ENCODE measurements at places on chromosomes 5 and 9.

DNA sequence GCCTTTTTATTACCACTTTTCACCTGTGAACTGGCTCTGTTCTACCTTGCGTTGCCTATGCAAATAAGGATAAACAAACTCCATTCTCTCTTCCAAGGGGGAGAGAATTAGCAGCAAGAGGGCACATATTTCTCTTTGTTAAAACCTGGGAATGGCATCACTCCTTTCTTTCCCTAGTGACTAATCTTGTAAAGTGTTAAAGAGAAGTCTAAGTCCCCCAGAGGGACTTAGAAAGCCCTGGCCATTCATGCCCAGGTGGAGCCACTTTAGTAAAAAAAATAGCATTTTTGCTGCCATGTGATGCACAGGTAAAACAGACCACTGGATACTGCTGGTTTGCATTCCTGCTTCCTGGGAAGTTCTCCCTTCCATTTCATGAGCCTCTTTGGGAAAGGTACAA is 148.4 kb downstream of the MAN2A1 start:
- DNase-seq, result no peak

DNA sequence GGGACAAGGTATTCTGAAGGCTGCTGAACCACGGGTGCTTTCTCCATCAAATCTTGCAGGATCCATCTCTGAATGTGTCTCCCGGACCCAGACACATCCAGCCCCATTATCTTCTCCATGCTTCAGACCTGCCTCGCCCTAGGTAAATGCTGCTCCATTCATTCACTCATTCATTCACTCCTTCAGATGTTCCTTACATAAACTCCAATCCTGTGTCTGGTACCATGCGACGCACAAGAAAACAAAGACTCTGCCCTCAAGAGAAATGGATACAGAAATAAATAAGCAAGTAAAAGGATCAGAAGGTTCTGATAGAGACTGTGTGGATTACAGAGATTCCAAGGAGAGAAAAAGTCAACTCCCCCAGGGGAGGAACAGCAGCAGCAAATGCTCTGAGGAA is 7.9 kb upstream of the PSMB7 start:
- no peak for DNase-seq

DNA sequence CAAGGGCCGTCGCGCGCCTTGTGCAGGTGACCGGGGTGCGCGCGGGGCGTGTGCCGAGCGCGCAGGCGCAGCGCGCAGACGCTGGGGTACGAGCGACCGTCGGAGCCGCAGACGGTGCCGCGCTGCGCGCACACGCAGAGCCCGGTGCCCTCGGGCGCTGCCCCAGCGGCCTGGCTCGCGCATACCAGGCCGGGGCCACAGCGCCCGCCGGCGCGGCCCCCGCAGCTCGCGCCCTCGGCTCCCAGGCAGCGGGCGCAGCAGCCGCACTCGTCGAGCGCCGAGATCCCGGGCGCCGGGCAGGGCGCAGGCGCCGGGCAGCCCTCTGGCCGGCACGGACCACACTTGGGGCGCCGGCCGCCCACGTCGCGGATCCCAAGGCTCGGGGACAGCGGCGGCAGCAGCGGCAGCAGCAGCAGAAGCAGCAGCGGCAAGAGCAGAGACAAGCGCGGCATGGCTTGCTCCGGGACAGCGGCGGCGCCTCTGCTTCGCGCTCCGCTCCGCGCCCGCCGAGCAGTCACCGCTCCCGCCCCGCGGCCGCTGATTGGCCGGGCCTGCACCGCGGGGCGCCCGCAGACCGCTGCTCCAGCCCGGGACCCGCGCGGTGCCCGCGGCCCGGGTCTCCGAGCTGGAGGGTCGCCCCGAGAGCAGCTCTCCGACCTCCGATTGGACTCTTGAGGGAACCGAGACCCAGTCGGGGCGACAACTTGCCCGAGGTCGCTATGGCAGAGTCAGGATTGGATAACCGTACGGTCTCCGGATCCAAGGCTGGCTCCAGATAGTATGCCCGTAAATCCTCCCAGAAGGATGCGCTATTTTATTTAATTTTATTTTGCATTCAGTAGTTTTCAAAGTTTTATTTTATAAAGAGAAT is at the start of gene IGFBPL1:
Gene IGFBPL1 (minus strand): TSS at position 482 of the 871 bp plus-strand sequence. CDS start 30 bp downstream, at position 452.
- peak; percentile 62 for DNase-seq

DNA sequence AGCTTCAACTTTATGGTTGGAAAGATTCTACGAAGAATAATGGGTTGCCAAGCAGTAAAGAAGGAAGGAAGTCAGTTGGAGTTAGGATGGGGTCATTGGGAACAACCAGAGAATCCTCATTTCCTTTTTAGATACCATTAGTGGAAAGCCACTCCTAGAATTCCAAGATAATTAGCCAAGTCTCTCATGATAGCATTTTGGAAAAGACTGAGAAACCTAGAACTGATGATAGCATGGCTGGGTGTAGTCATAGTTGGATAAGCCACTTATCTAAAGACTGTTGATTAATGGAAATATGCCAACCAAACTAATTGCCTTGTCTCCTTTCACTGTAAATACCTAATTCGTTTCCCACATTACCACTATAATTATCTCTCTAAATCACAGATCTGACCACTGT is 377.0 kb downstream of the GLIS3 start:
- DNase-seq, result no peak

GRCh38 chr5:179840321-179840720 is 18.3 kb downstream of the MRNIP start:
- DNase-seq, result no peak

DNA sequence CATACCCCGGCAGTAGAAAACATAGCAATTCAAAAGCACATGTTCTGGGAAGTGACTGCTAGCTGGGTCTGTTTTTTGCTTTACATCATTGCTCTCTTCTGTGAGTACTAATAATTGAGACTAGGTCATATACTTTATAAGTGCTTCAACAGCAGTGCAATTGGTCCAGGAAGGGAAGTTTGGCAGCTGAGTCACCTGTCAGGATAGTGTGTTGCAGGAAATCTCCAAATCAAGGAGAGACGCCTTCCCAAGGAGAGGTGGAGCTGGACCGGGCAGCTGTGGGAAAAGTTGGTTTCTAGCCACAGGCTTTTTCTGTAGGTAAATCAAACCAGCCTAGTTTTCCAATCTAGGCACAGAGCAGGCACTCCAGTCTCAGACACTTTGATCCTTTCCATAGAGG is 330.1 kb downstream of the ENC1 start:
- no peak for DNase-seq

GRCh38 chr5:150058480-150059126 is 27.8 kb downstream of the CSF1R start:
- no peak for DNase-seq

GRCh38 chr5:157113002-157113401 is 4.2 kb upstream of the HAVCR2 start:
- DNase-seq, result no peak

- DNase-seq, result no peak
Observed at GRCh38 chr9:130872912-130873503, 23.6 kb downstream of the QRFP start.

DNA sequence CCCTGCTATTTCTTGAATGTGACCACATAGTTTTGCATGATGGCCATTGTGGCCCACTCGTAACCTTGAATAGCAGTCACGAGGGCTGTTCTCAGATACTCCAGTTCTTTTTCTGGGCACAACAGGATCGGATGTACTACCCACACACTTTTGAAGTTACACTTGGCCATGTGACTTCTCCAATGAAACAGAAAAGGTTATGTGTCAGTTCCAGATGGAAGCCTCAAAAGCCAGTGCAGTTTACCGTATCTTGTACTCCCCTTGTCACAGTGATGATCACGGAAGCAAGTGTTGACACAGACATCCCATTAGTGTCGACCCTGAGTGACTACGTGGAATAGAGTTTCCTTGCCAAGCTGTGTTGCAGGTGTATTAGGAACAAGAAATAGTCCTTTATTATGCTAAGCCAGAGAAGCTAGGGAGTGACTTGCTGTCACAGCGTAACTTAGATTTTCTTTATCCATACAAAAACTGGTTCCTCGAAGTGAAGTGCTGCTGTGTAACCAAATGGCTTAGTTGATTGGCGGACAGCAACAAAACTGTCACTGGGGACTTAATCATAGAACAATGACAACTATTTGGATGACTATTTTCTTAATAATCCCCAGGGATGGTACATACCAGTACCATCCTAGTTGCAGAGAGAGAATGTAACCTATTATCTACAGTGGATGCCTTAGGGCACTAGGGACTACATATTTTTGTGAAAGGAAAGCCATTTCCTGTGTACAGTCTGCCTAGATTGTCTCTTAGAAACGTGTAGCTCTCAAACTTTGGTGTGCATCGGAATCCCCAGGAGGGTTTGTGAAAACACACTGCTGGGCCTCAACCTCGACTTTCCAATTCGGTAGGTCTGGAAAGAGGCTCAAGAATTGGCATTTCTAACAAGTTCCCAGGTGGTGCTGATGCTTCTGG is 90.1 kb upstream of the DMRT1 start:
- DNase-seq, result peak; percentile 52

GRCh38 chr9:130220352-130220751 is 45.2 kb upstream of the HMCN2 start:
- no peak for DNase-seq

- no peak for DNase-seq
Observed at GRCh38 chr5:65151614-65152013, 330.1 kb downstream of the ADAMTS6 start.

DNA sequence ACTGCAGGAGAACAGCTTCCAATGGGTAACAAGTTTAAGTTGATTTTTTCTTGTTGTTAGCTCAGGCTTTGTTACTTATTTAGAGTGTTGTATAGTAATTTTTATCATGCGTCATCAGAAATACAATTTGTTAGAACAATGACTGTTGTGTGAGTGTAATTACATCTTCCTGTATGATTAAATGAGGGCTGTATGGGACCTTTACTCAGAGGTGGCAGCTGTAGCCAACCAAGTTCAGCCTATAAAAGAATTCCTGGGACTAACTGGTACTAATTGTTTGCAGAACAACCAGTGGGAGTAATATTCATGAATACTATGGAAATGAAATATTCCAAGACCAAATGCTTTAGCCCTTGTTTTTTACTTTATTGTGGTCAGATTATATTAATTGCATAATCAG is 30.8 kb upstream of the TJP2 start:
- no peak for DNase-seq

- DNase-seq, result no peak
Observed at GRCh38 chr9:135385793-135386192, 93.8 kb upstream of the PPP1R26 start.

GRCh38 chr9:81314490-81314889 is 374.9 kb downstream of the TLE1 start:
- DNase-seq, result no peak

GRCh38 chr5:56624751-56625150 is 190.6 kb upstream of the MAP3K1 start:
- DNase-seq, result no peak

- no peak for DNase-seq
Observed at GRCh38 chr5:170313344-170313743, 15.8 kb upstream of the LCP2 start.

DNA sequence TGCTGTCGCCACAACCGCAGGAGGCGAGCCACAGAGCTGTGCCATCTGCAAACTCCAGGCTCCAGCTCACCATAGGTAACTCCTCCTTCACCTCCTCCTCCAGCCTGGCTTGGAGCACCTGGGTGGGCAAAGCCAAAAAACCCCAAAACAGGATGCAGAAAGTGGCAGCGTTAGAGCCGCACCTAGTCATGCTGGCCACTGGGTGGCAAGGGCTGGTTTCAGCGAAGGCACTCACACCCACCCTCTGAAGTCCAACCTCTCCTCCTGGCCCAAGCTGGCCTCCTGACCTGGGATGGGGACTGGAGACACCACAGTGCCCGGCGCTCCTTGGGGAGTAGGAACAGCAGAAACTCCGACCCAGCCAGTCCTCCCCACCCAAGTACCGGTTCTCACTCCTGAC is 28.7 kb upstream of the ZNF354B start:
- no peak for DNase-seq

GRCh38 chr9:34958411-34958982 is 412 bp downstream of the PHF24 start:
- no peak for DNase-seq

- peak; percentile 80 for DNase-seq
Observed at GRCh38 chr9:89815903-89816573, 211.2 kb downstream of the GADD45G start.

GRCh38 chr9:466747-467146 is 252.1 kb downstream of the DOCK8 start:
- DNase-seq, result no peak

DNA sequence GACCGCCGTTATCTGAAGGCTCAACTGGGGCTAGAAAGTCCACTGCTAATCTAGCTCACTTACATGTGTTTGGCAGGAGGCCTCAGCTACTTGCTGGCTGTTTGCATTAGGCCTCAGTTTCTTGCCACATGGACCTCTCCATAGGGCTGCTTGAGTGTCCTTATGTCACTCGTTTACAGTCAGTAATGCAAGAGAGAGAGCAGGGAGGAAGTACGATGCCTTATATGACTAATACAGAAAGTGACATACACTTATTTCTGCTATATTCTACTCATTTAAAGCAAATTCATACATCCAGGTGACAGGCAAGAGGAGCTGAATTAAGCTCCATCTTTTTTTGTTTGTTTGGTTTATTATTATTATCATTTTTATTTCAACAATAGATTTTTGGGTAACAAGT is 179.6 kb downstream of the LURAP1L start:
- no peak for DNase-seq

DNA sequence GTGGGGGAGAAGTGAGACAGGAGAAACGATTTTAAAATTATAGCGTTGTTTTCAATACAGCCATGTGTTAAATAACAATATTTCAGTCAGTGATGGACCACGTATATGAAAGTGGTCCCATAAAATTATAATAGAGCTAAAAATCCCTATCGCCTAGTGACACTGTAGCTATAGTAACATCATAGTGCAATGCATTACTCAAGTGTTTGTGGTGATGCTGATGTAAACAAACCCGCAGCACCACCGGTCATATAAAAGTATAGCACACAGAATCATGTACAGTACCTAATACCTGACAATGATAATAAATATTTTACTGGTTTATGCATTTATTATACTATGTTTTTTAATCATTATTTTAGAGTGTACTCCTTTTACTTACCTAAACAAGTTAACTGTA is 407.4 kb upstream of the SEMA6A start:
- DNase-seq, result no peak

- DNase-seq, result no peak
Observed at GRCh38 chr5:16970826-16971225, 34.7 kb upstream of the MYO10 start.

GRCh38 chr5:53090229-53090628 is 19.3 kb downstream of the MOCS2 start:
- no peak for DNase-seq

- no peak for DNase-seq
Observed at GRCh38 chr5:110094548-110094947, 404.8 kb downstream of the MAN2A1 start.

- DNase-seq, result no peak
Observed at GRCh38 chr5:73284985-73285384, 112.0 kb downstream of the TMEM174 start.

DNA sequence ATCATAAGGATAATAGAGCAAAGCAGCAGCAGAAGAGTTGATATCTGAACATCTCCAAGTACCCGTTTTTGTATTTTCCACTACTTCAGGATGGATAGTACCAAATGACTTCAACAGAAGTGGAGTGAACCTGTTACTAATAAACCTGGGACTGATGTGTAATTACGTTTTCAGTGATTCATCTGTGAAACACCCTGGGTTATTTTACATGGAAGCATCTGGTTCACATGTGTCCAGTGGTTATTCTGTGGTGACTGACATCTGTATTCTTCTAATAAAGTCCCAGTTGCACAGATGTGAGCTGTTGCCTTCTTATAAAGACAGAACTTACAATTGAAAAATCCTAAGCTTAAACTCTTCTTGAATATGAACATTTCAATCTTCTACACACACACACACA is 139.7 kb upstream of the VCAN start:
- DNase-seq, result no peak

Data from GM20000 (cell line).